ENCODE measurements at places on chromosomes 11 and 22.

GRCh38 chr22:31829505-31829904, 75.7 kb downstream of the DEPDC5 start:
- DNase-seq, result peak; percentile 93

DNA sequence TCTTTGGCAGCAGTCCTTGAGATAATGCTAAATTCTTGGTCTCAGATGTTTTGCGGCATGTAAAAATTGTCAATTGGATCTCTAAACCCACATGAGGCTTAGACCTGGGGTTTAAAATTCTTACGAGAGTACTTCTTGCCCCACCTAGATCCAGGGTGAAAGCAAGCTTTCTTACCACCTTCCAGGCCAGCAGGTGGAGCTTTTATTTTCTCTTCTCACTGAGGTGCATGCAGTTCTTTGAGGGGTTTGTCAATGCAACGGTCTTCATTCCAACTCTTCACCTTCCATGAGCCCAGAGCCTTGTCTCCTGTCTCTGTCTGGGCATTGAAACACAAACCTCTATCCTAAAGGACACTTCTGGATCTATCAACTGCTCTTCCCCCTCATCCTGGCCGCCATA, 154.1 kb downstream of the MYO18B start:
- no peak for DNase-seq

GRCh38 chr11:124222407-124222806, 18.5 kb upstream of the OR8G1 start:
- DNase-seq, result no peak

DNA sequence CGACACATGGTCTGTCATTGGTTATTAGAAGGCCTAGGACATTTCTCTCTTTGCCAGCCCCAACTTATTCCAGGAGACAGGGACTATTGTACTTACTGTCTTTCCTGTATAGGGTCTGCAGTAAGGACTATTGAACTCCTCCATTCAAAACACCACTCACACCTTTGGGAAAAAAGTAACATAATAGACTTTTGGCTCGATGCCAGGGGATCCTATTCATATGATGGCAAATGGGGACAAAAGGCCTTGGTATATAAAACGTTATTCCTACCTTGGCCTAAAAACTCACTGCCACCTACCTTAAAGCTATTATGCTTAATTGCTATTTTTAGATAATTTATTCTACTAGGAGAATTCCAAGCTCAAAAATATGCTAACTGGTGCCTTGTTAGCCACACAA, 6.3 kb upstream of the NDUFC2 start:
- no peak for DNase-seq

DNA sequence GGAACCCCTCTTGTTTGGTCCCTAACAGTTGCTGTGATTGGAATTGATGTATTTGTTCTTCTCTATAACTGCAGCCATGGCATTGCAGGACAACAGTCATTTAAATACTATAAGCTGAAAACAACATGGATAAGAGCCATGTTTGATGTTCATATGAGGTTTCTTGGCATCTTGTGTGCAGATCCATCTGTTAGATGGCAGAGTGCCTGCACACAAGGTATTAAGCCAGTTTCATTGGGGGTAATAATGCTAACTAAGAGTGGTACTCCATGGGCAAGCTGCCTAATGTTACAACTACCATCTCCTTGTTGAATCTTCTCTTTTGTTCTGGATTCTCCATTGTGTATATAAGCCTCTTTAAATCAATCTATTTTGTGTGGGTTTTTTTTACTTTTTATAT, 206.0 kb upstream of the CHORDC1 start:
- no peak for DNase-seq

- DNase-seq, result peak; percentile 56
These were observed 320 bp upstream of the PHLDA2 start for GRCh38 chr11:2929531-2929949.

DNA sequence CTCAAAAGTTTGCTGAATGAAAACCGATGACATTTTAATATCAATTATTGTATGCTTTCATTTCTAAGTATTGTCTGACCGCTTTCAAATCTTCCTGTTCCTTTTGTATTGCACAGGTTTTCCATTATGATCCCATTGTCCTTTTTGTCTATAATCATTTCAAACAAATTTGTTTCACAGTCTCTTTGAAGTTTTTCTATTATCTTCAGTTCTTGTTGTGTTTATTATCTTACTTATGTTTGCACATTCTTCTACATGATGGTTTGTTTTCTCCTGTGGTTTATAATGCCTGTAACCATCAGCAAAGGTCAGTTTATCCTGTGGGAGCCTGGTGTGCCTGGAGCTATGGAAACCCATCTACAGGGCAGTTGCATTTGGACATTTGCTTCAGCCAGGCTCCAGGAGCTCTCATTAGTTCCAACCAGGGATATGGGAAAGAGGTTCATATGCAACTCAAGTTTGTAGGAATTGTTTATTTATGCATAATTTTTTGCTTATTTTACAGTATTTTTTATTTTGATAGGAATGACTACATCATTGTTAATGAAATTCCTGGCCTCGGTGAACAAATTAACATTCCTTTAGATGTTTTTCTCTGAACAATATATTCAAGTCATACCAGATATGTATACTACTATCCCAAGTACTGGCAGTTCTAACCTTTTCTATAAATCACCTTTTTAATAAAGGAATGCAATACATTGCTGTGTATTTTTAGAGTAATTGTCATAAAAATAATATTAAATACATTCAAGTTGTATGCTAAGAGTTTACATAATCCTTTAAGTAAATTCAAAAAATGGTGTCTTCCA, 179.2 kb downstream of the SBF2 start:
- no peak for DNase-seq

DNA sequence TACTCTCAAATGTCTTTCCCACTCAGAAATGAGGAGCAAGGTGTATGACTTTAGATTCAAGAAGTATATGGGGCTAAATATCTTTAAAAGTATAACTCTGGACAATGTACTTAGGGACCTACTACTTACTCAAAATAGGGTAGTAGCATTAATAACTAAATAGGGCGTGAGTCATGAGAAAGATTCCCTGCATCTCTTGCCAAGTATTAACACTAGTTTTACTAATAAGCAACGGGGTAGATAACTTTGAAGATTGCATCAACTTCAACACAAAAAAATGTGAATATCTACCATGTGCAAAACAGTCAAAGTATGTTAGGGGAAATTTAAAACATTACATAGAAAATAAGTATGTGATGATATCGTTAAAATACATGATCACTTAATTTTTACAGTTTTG, 99.6 kb downstream of the PGR start:
- DNase-seq, result no peak

GRCh38 chr11:77842441-77843121, 21.6 kb downstream of the AAMDC start:
- DNase-seq, result peak; percentile 26

DNA sequence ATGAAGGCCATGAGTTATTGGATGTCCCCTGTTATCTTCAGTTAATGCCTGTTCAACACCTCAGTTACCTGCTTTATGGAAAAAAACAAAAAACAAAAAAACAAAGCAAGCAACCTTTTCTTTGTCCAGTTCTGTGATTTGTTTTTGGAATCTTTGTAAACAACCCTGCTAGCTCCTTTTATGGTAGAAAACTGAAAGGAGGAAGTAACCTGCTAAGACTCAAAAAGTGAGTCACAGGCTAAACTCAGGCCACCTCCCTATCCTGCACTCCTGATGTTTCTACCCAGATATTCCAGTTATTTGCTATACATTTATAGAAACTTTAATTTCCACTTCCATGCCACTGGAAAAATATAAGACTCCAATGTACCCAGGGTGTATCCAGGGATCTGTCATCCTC, 20.6 kb upstream of the TLCD5 start:
- no peak for DNase-seq

DNA sequence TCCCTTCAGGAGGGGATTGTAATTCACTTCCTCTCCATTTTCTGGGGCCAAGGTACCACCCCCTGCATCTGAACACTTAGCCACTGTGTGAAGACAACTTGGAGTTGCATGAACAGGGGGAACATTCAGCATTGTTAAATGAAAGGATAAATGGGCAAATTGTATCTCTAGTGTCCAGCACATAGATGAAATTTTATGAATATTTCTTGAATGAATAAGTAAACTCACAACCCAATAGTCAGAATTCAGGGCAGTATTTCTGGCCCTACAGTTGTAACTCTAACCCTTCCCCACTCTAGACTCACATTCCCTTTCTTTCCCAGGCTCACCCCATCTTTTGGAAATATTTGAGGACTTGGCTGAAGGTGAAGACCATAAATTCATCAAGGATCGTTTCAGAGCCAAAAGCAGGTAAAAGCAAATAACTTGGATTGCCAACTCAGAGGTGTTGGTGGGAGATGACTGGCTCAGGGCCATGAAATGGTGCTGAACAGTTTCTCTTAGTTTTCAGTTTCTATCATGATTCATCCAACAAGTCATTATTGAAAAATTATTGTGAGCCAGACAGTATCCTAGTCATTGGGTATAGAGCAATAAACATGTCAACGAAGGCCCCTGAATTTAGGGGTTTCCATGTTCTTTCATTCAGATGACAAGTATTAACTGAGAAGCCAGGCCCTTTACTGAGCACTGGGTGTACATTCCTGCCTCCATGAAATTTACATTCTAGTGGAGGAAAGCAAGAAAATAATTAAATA, 33.3 kb upstream of the ZC3H12C start:
- DNase-seq, result no peak

- peak; percentile 80 for DNase-seq
These were observed 720.1 kb downstream of the DLG2 start for GRCh38 chr11:84906995-84907394.

DNA sequence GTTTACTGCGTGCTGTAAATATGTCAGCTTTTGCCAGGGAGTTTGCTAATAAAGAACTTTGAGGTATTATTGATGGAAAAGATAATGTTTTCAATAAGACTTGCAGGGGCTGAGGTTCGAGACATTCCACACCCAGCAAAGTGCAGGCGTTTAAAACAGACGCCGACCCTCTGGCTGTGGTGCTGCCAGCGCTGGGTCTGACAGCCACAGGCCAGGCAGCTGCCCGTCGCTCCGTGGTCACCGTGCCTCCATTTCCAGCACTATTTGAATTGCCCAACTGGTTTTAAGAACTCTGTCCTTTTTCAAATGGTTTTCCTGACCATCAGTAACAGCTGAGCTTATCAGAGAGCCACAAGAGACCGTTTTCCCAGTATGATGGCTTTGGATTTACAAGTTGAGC, 28.1 kb upstream of the ALX4 start:
- no peak for DNase-seq

- DNase-seq, result no peak
These were observed 4.6 kb upstream of the CD6 start for GRCh38 chr11:60966890-60967289.

DNA sequence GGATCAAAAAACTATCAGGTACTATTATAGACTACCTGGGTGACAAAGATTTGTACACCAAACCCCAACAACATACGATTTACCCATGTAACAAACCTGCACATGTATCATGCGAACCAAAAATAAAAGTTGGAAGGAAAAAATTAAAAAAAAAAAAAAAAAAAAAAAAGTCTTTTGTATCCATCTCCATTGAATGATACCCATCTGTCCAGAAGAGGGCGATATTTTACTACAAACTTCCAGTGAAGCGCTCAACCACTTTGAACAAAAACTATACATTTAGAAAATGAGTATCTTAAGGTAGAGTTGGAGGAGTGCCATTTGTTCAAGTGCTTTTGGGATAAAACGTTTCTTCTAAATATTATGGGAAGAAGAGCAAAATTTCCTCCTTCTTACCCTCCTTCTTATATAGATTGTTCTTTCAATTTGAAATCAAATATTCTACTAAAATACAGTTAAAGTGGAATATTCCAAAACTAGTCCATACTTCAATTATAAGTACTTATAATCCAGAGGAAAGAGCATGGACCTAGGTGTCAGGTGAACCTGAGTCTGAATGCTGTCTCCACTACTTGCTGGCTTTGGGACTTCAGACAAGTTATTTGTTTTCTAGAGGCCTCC, 23.3 kb downstream of the ARL14EP start:
- peak; percentile 20 for DNase-seq

GRCh38 chr11:61138935-61139334, 22.3 kb downstream of the VPS37C start:
- peak; percentile 90 for DNase-seq

DNA sequence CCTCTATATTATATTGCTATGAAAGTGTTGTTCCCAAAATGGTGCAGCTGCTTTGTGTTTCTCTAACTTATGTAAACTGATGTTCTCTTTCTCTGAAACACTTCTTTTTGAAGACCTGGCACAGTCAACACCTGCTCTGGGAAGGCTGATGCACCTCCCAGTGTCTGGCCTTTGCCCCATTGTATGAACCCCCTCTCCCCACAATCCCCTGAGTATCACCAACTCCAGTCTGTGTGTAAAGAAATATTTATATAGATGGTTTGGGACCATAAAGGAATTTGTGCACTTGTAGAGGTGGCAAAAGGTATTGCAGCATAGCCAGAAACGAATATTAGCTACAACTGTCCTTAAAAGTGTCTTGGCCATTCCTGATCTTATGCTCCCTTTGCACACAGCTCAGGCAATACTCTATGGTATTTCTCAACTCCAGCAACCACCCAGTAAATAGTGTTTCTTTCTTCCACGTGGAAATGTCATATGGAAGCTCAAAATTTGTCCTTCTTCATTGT, 365.2 kb upstream of the DDI1 start:
- no peak for DNase-seq

DNA sequence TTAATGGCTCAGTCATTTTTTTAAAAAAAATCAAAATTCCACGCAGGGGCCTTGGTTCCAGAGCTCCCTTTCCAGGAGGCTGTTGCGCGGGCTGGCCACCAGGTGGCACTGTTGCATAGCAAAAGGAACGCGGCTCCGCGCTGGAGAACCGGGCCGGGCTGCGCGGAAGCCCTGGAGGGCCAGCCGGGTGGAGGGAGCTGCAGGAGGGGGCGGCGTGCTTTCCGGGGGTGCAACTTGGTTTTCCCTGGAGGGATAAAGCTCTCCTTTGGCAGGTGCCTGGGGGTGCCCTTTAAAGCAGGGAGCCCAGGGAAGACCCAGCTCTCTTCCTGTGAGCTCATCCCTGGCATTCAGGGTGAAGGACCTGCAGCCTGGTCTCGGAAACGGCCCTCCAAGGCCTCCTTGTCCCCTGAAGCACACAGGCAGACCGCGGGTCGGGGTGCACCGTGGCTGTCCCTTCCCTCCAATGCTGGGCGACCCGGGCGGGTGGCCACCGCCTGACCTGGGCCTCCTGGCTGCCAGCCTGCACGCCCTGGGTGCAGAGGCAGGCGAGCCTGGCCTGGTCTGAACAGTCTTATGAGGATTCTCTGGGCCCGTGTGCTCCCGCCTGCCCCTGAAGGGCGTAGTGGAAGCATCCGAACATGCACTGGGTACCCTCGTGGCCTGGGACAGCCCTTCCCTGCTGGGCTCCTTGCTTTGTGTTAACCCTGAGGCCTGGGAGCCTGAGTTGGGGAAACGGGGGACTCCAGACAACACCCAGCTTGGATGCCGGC, 23.4 kb downstream of the KRTAP5-5 start:
- peak; percentile 41 for DNase-seq

DNA sequence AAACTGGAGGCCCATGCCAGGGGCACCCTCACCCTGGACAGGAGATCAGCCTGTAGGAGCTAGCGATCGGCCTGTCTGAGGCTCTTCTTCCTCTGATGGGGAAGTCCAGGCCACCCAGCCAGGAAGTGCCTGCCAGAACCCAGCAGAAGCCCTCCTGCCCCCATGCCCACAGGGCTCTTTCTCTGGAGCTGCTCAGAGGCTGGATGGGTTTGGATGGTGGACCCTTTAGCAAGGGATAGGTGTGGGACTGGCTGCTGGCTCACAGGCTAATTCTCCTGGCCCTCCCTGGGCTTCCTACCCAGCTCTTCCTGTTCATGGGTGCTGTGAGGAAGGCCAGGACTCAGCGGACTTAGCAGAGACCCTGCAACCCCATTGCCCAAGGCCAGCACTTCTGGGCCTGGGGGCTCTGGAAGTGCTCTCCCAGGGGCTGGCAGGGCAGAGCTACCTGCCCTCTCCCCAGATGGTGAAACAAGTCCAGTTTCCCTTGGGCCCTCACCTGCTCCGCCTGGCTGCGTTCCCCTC, 7.6 kb downstream of the FXYD2 start:
- DNase-seq, result no peak

GRCh38 chr11:33622186-33622585, 78.4 kb downstream of the C11orf91 start:
- peak; percentile 57 for DNase-seq

Data from brain microvascular endothelial cell (primary cell).